Endodermal cell (in vitro differentiated cells): ENCODE measurements at places on chromosomes 3 and 15.
A peak's percentile ranks its signal among the peaks of the same experiment; 100 is the strongest.

DNA sequence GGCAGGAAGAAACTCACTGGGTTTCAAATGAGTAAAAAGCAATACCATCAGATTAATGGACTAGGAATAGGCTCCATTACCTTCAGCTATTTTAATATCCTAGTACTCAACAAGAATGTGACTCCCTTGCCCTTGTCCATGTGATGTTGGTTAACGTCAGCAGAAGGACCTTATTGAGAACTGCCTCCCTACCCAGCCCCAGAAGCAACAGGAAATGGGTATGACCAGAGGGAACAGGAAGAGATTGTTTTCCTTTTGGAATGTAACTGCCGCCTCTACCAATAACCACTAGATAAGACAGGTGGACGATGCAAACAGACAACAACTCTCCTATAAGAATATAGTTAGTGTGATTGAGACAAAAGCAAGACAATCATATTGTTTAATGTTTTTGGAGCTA is 10.4 kb upstream of the MME start:
- no peak for DNase-seq

DNA sequence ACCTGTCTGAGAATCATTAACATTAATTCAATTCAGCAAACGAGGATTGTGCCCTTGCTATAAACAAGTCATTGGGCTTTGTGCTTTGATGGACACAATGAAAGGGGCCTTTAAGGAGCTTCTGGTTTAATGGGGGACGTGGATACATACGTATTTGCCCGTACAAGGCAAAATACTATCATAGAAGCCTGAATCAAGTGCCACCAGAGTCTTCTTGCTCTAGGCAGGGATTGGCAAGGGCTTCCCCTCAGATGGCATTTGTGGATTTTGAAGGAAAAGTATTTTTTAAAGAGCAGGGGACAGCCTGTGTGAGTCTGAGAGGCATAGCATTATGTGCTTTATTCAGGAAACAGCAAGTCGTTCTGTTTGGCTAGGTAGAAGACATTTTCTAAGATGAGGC is 83.7 kb upstream of the NEDD4 start:
- DNase-seq, result no peak

- no peak for DNase-seq
These were observed 6.1 kb upstream of the RUBCN start for GRCh38 chr3:197742787-197743186.

- DNase-seq, result no peak
These were observed 3.4 kb downstream of the CD96 start for GRCh38 chr3:111545349-111545748.

GRCh38 chr15:41804361-41804760 is 23.5 kb upstream of the JMJD7 start:
- DNase-seq, result no peak

DNA sequence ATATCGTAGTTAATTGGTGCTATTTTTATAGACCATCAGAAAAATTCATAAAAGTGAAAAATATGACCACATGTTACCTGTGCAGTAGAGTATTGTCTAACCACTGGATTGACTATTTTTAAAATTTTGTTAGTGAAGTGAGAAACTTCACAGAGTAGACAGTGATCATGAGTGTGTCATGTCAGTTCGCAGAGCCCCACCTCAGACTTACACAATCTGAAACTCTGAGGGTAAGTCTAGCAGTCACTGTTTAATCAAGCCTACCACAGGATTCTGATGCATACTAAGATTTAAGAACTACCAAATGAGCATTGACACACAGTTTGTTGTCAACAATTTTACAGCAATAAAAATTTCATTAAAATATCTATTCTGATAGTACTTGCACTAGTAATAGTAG is 552.9 kb upstream of the SUCLG2 start:
- no peak for DNase-seq

DNA sequence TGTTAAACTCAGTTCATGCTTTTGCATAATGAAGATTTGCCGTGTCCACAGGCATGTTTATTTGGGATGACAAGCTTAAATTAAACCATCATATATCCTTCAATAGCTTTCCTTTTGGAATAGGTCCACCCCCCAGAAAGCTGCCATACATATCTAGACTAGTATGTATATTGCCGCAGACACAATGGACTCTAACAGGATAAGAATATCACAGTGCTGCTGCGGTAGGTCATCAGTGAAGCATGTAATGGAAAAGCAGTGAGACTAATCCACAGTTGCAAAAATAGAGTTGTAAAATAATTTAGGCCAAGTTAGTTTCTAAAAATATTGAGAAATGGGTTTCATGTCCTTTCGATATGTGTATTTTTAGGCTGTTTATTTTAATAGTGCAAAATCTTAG is 819.9 kb upstream of the DPPA4 start:
- DNase-seq, result no peak

- no peak for DNase-seq
These were observed 159.2 kb upstream of the LINGO1 start for GRCh38 chr15:77791941-77792340.

- no peak for DNase-seq
These were observed 426.1 kb downstream of the EDEM1 start for GRCh38 chr3:5613599-5613998.

- no peak for DNase-seq
These were observed 307.1 kb downstream of the TLE3 start for GRCh38 chr15:69790632-69791031.

- DNase-seq, result no peak
These were observed 1075.1 kb downstream of the AGBL1 start for GRCh38 chr15:87154761-87155160.

DNA sequence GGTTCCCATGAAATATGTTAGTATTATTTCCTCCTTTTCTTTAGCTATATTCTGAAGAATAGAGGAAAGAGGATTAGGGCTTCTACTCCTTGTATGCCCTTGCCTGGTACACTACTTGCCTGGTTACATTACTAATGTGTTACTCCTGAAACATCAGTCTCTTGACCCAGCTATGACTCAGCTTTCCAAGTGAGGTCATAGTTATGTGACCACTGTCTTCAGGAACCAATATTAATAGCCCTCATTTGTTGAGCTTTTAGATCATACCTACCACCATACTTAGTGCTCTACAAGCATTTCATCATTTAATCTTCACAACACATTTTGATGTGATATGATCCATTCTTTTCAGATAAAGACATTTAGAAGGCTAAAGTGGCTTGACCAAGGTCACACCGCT is 60.3 kb downstream of the CMSS1 start:
- no peak for DNase-seq

DNA sequence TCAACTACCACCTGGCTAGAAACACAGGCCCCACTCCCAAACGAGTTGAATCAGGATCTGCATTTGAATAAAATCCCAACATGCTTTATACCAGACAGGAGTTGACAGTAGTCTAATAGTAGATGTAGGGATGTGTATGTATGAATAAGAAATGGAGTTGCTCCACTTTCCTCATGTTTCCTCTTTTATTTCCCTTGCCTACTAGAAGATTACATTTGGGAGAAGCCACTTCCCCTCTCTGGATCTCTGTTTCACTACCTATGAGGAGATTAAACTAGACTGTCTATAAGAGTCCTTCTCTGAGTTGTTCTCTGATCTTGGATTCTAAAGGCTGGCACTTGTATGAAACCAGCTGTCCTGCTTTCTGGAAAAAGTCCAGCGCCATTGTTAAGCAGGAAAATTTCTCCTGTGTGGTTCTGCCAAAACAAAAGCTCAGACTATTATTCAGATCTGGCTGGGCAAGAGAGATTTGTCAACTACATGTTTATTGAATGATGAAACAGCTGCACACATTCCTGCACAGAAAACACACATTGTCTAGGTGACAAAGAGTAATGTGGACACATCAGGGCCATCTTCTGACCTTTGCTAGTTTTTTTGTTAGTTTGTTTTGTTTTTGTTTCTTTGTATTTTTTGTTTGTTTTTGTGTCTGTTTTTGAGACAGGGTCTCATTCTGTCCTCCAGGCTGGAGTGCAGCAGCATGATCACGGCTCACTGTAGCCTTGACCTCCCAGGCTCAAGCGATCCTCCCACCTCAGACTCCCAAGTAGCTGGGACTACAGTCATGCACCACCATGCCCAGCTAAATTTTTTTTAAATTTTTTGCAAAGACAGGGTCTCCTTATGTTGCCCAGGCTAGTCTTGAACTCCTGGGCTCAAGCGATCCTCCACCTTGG is 29.9 kb downstream of the ACP3 start:
- no peak for DNase-seq

GRCh38 chr3:47227678-47228077 is 54.9 kb downstream of the KIF9 start:
- no peak for DNase-seq

DNA sequence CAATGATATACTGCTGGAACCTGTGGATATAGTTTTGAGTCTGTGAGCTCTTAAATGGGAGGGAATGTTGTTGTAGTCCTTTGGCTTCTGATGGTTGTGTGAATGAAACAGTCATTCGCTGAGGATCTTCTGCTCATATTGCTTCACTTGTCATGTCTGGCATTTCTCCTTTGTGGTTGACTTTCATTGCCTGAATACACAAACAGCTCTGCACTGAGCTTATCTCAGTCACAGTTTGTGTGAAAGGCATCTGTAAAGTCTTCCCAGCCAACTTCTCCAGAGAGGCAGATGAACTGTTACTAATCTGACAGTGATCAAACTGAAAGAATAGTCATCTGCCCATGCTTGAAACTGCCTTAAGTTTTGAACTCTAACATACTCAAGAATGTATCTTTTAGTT is 59.8 kb downstream of the TMED3 start:
- DNase-seq, result peak; percentile 70

GRCh38 chr3:12905316-12906071 is 64.1 kb upstream of the RPL32 start:
- no peak for DNase-seq

- DNase-seq, result no peak
These were observed 117.8 kb downstream of the TMEM266 start for GRCh38 chr15:76177491-76178040.

- DNase-seq, result peak; percentile 65
These were observed 5.2 kb upstream of the CPLX3 start for GRCh38 chr15:74821091-74821789.

DNA sequence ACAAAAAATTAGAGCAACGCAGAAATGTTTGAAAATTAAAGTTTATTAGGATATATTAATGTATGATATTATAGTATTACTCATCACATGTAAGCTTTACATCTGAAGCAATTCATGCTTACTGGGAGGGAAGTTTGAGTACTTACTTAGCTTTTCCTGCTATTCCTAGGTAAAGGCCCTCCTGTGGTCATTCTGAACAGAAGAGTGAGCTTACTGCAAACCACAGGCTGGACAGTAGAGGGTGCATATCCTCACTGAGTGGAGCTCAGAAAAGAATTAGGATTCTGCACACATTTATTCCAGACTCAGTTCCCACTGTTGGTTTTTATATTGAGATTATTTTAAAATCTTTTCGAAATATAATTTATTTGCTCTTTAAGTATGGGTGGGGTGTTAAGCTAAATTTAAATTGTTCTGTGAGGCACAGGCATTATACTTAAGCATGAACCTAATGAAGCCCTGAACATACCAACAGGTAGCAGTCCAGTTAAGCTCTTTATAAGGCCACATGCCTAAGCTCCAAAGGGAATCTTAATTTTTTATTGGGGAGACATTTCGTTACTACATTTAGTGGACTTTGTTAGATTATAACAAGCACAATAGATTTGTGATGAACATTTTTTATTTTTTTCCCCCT is 10.2 kb downstream of the MRPS22 start:
- peak; percentile 66 for DNase-seq

GRCh38 chr15:29511663-29512062 is 242.0 kb upstream of the NSMCE3 start:
- DNase-seq, result no peak

DNA sequence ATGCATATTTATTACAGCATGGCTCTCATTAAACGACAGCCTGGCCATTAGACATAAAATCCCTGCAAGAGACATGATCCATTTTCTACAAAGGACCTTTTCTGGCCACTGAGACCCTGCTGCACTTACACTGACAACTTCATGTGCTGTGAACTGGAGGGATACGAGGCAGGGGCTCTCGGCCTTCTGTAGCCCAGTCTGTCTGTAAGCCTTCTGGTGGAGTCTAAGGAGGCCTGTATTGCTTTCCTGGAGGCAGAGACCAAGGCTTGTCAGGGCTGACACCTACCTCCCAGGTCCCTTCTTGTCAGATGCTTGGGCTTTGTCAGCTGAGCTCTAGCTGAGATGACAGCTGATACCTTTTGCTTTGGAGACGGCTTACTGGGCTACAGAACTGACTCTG is 776.9 kb upstream of the ARPP21 start:
- DNase-seq, result no peak

DNA sequence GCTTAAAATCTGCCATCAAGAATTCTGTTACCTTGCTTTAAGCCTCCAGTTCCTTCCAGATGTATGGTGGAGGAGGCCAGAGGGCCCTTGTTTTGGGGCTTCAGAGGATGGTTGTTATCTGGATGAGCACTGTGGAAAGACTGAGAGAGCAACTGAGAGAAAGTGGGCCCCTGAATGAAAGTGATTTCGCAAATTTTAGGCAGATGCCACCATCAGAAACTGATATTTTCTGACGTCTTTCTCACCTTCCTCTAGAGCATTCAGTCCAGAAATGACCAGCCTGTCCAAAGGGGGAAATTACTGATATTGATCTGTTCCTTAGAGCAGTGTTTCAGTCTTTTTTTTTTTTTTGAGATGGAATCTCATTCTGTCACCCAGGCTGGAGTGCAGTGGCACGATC is 13.4 kb downstream of the B3GNT5 start:
- DNase-seq, result no peak

- peak; percentile 78 for DNase-seq
These were observed at the start of gene PDE8A for GRCh38 chr15:84981711-84982300. TSS of gene PDE8A (plus strand) at chr15:84981856. CDS start at chr15:84982163, 307 bp downstream.

GRCh38 chr15:94080416-94080815 is 150.9 kb upstream of the MCTP2 start:
- peak; percentile 73 for DNase-seq

DNA sequence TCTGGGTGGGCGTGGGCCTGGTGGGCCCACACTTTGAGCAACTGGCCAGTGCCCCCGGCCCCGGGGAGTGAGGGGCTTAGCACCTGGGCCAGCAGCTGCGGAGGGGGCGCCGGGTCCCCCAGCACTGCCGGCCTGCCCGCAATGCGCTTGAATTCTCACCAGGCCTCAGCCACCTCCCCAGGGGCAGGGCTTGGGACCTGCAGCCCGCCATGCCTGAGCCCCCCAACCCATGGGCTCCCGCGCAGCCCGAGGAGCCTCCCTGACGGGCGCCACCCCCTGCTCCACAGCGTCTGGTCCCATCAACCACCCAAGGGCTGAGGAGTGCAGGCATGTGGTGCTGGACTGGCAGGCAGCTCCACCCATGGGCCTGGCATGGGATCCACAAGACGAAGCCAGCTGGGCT is 484.3 kb downstream of the UNC13C start:
- DNase-seq, result no peak

GRCh38 chr3:122668930-122669730 is 11.5 kb upstream of the PARP14 start:
- no peak for DNase-seq

- no peak for DNase-seq
These were observed 39.4 kb upstream of the VIPR1 start for GRCh38 chr3:42463093-42463492.

GRCh38 chr3:110262896-110263295 is 808.7 kb upstream of the NECTIN3 start:
- no peak for DNase-seq
